Activated CD4-positive, CD25-positive, alpha-beta regulatory T cell treated with anti-CD3 and anti-CD28 coated beads, Interleukin-2, amount 50 U/mL, for 72 hours (primary cell): ENCODE measurements at places on chromosomes 7 and 10.

DNA sequence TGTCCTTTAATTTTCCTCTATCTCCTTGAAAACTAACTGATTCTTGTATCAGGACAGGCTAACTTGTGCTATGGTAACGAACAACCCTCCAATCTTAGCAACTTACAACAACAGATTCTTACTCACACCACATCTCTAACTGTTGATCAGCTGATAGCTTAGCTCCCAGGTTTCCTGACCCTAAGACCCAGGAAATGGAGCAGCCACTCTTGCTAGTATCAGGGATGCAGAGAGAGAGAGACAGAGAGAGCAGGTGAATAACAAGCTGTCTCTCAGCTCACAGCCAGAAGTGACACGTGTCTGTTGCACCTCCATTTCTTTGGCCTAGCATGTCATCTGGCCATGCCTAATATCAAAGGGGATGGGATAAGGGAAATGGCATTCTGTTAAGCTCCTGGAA is 1289.0 kb upstream of the AUTS2 start:
- DNase-seq, result no peak

DNA sequence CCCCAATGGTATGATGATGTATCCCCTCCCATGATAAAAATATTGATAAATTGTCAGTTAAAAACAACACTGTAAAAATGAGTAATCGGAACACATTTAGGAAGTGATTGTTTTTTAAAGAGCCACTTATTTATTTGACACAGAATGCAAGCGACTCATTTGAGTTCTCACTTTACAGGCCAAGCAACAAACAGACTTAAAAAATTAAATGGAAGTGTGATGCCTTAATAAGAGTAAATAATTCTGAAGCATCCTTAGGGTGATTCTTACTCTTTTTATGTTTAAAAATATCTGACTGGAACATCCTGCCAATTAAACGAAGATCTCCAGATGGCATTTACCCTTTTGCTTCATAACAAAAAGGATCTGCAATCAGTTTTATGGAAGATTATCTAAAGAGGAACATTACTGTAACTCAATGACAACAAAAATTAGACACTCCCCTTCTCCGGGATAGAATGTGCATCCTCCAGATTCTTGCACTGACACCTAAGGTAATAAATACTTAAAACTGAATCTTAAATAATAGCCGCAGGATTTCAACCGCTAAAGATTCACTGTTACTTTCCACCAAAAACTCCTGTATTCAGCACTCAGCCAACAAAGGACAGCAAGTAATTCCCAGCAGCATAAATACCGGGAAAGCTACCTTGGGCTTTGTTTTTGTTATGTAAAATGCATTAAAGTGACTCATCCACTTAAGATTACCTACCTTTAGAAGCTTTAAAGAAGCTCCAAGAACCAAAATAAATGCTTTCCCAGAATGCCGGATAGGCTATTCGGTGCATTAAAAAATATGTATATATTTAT is 1.7 kb downstream of the CACNA2D1 start:
- DNase-seq, result no peak

DNA sequence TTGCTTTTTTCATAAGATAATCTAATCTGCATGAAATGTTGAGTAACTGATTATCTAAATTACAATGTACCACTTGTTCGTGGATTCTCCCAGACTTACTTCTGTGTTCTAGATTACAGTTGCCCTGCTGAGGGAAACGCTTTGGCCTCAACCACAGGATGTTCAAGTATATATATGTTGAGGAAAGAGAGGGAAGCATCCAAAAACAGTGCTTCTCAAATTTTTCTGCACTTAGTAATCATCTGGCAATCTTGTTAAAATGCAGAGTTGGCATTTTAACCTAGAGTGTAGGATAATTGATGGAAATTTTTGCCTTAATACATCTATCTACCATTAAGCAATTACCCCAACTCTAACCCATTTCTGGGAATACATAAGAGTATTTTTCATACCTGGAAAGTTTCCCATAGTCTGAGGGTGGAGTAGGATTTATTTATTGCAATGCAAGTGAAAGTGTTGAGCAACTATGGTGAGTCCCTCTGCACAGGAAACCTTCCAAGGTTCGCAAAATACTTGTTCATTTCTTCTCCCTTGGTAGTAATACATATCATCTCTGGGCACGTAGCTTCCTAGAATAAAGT is 59.6 kb upstream of the C1GALT1 start:
- no peak for DNase-seq

DNA sequence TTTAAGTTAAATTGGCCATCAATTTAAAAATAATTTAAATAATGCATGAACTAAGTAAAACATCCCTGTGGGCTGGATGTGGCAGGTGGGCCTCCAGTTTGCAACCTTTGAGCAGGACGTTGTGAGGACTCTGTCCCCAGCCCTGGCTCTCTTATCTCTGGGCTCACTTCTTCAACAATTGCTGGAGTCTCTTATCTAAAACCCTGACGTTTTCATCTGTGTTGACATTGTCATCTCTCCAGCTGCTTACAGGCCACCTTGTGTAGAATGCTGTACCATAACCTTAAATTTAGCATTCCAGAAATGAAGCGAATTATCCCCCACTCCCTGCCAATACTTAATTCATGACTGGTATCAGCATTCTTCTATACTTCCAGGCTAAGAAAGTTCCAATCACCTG is 3.2 kb upstream of the KIF5B start:
- DNase-seq, result no peak

DNA sequence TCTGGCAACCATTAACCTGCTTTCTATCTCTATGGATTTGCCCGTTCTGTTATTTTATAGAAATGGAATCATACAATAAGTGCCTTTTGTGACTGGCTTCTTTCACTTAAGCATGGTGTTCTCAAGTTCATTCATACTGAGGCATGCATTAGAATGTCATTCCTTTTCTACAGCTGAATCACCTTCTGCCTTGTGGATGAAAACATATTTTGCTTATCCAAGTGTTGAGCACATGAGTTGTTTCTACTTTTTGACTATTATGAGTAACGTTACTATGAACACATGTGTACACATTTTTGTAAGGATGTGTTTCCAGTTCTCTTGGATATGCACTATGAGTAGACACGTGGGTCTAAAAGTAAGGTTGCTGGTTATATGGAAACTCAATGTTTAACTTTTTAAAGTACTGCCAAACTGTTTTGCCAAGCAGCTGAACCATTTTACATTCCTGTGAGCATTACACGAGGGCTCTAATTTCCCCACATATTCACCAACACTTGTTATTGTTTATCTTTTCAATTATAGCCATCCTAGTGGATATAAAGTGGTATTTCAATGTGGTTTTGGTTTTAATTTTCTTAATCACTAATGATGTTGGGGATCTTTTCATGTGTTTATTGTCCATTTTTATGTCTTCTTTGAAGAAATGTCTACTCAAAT is 241.3 kb downstream of the FANK1 start:
- DNase-seq, result no peak

- no peak for DNase-seq
These were observed 37.0 kb upstream of the EGR2 start for GRCh38 chr10:62852961-62853702.

DNA sequence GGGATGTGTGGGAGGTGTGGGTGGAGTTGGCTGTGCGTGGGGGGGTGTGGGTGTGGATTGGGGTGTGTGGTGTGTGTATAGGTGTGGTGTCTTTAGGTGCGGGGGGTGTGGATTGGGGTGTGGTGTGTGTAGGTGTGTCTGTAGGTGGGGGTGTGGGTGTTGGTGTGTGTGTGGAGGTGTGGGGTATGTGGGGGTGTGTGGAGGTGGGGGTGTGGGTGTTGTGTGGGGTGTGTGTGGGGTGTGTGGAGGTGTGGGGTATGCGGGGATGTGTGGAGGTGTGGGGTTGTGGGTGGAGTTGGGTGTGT is 33.9 kb downstream of the SPDYE17 start:
- no peak for DNase-seq

- DNase-seq, result no peak
These were observed 102.2 kb upstream of the DIP2C start for GRCh38 chr10:791639-792038.

DNA sequence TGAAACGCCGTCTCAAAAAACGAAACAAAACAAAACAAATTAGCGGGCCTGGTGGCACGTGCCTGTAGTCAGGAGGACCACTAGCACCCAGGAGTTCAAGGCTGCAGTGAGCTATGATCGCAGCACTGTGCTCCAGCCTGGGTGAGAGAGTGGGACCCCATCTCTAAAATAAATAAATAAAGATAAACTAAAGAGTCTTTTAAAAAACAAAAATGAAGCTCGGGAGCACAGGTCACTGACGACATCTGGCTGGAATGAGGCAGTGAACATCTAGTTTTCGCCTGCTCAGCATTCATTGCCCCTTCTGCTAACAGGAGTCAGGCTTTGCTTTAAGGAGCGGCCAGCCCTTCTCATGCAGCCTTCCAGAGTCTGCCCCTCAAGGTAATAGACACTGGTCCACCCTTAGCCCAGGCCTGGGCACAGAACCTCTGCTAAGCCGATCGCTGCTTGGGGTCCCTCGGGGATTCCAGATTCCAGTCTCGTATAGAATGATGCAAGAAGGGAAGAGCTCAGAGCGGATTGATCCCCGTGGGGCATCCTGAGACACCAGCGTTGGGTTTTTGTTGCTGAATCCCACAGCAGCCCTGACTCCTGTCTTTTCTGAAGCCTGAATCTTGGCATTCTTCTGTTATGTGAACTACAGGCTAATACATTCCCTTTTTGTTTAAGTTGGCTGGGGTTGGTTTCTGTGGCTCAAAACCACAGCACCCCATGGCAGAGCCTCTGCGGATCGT is 14.2 kb upstream of the FOXK1 start:
- no peak for DNase-seq

DNA sequence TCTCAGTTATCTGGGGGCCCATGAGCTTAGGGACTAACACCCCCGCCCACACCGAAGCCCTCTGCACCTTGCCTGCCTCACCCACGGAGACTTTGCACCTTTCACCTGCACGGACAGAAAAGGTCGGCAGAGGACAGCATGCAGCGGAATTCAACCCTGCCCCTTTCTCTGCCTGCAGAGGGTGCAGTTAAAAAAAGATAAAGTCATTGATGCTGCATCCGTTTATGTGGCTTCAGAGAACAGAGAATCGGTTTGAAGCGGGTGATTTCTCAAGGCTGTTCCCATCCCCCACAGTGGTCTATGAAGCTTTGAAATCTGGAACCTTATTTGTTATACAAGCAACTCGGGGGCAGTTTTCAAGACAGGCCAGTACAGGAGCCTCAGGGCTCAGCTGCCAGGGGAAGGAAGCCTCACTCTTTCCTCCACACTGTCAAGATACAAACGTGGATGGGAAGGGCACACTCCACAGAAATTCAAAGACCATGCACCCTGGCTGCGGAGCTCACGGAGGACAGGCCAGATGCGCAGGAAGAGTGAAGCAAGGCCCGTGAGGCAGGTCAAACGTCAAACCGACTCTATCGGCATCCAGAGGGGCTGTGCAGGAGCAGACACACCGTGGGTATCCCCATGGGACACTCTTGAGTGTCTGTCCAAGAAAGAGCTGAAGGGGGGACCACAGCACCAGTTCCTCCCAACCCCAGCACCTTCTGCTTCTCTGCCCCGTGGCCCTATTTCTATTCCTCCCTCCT is 66.3 kb downstream of the INSIG1 start:
- no peak for DNase-seq

DNA sequence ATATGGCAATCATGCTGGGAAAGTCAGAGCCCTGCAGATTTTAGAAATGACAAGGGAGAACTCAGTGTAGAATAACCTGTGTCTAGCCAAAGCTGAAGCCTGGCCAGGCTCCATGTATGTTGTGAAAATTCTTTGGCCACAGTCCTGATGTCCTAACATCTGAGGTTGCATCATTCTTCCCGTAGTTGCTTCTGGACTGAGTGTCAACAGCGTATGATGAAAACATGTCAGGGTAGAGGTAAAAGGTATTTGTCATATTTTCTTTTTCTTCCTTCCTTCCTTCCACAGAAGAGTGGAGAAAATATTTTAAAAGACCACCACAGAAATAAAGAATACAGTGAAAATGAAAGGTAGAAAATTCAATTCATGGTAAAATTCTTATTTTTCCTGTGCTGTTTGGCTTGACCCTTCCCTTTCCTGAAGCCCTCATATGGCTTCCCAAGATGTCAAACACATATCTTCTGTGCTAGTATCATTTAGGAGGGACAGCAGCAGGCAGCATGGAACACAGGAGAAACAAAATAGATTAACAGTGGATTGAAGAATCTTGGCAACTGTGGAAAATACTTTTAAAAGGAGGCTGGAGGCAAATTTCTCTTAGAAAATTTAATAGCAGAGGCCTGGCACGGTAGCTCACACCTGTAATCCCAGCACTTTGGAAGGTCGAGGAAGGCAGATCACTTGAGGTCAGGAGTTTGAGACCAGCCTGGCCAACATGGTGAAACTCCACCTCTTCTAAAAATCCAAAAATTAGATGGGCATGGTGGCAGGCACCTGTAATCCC is 18.9 kb upstream of the NRBF2 start:
- DNase-seq, result no peak

- DNase-seq, result no peak
These were observed 209.0 kb downstream of the CACNA2D1 start for GRCh38 chr7:82234457-82235049.

- no peak for DNase-seq
These were observed 578.1 kb downstream of the LRMDA start for GRCh38 chr10:76009531-76009930.

GRCh38 chr10:11934262-11934661 is 108.3 kb downstream of the UPF2 start:
- DNase-seq, result no peak

- no peak for DNase-seq
These were observed 103.0 kb downstream of the COL26A1 start for GRCh38 chr7:101465576-101466196.

DNA sequence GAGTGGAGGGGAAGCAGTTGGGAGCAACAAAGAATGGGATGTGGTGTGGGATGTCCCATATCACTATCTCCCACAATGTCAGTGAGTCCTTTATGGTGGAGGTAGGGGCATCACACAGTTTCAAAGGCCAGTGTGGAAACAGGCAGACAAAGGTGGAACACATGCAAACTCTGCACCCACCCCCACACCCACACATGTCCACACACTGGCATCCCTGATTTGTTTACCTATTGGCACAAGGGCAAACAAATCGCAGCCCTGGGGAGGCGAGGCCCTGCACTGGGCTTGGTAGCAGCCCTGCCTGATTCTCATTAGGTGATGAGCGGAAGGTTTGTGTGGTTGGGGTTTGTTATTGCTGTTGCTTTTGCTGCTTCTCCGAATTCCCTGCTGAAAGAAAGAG is 243.3 kb downstream of the GRID1 start:
- no peak for DNase-seq

DNA sequence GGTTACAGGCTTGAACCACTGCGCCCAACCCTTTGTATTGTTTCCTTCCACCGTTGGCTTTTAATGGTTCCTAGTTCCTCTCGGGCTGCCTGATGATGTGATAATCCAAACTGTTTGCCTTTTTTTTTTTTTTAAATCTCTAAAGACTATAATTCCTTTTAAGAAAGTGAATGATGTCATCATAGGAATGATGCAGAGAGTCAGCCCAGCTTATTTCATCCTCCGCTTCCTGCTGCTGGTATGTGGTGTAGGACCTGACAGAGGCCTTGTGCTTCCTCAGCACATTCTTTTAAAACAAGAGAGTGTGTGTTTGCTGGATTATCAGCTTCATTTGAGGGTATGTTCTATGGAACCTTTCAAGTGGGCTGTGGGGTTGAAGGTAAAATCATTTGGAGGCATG is 241.4 kb downstream of the LRMDA start:
- no peak for DNase-seq

GRCh38 chr10:116254422-116255155 is 18.4 kb downstream of the GFRA1 start:
- DNase-seq, result no peak
